ENCODE measurements at places on chromosomes 4 and X.

GRCh38 chr4:165393704-165394103 is 14.9 kb downstream of the CPE start:
- DNase-seq: no peak

DNA sequence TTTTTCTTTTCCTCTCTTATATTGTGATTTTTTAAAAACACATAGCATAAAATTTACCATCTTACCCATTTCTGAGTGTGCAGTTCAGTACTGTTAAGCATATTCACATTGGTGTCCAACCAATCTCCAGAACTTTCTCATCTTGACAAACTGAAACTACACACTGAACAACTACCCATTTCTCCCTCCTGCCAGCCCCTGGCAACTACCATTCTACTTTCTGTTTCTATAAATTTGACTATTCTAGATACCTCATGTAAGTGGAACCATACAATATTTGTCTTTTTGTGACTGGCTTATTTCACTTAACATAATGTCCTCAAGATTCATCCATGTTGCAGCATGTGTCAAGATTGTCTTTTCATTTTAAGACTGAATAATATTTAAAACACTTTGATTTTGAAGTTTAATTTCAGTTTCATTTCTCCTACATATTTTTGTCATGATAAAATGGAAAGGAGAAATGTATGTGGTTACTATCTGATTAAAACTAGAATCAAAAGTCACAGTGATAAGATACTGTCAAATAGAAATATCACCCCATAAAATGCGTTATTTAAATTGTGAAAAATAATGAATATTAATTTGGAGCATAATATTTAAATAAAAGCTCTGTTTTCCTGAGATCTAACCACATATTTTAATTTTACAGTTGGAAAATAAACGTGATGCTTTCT is 122.8 kb downstream of the DIPK2B start:
- no peak for DNase-seq

GRCh38 chr4:140858897-140859296 is 102.7 kb upstream of the TBC1D9 start:
- no peak for DNase-seq

- DNase-seq: no peak
Measured at GRCh38 chr4:42605264-42605663, 51.6 kb downstream of the ATP8A1 start.

GRCh38 chrX:36609616-36610585 is 398.3 kb upstream of the FAM47C start:
- DNase-seq: no peak

DNA sequence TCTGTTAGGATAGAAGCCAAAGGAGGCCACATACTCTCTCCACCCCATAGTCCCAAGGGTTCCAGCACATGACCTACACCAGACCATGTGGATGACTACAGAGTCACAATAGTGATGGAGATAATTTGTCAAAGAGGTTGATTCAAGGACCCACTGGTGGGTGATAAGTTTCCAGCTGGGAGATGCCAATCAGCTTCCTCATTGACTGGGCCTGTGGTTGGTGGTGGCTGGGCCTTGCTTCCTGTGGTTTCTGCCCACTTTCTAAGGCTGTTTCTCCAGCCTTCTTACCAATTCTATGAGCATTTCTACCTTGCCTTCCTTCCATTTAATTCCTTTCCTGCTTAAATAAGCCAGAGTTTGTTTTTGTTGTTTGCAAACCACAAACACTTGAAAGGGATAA is 95.5 kb upstream of the CPEB2 start:
- no peak for DNase-seq

- no peak for DNase-seq
Measured at GRCh38 chrX:68299898-68300297, 133.4 kb downstream of the OPHN1 start.

DNA sequence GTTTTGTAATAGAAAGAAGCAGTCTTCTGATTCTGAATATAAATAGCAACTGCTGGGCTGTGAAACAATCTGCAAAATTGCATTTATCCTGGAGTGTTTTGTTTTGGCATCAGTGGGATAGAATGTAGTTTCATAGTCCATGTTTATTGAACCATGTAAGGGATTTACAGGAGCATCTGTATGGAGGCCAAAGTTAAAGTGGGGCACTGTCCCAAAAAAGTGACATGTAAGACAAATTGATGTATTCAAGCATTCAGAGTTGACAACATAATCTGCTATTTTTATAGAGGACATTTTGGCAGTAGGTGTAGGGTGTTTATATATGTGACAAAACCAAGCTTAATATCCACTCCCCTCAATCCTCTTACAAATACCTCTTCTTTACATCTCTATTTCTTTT is 200.5 kb upstream of the ANK2 start:
- no peak for DNase-seq

DNA sequence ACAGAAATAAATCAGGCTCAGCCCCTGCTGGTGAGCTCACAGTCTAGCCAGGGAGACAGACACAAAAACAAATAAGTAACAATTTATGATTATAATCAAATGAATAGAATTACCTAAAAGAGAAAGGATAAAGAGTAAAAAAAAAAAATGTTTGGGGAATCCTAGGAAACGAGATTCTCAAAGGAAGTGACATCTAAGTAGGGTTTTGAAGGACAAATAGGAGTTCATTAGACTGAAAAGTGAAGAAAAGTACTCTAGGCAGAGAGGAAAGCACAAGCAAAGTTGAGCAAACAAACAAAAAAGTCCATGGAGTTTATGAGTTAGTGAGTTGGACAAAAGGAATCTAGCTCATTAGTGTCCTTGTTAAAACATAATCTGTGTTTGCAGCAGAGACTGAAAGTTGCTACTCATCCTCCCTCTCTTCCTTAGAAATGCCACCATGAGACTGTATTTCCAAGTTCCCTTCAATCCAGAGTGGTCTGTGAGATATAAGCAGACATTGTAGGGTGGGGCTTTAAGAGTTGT is 145.6 kb downstream of the SPATA18 start:
- DNase-seq: no peak

DNA sequence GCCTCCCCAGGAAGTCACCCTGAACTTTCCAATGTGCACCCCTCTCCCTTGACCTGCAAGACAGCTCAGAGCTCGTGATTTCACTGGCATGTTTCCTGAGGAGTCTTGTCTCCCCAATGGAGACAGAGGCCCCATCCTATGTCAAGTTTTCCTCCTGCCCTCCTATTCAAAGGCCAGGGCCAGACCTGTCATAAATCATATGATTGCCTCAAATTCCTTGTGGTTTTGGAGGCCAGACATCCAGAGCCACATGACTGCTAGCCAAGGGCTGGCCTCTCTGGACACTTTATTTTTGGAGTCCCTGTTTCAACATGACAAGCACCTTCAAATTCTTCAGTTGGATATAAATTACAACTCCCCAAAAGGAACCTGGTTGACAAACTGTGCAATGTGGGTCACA is 76.0 kb upstream of the TFDP3 start:
- no peak for DNase-seq

Data from hematopoietic multipotent progenitor cell treated with erythropoietin and hydrocortisone succinate and interleukin-3 and kit ligand, for 17 days (in vitro differentiated cells).